Stimulated activated CD8-positive, alpha-beta memory T cell treated with anti-CD3 and anti-CD28 coated beads, Interleukin-12 subunit alpha, Interleukin-12 subunit beta, amount 100 ng/mL, for 4 hours (primary cell): ENCODE measurements at places on chromosomes 7 and 10.

DNA sequence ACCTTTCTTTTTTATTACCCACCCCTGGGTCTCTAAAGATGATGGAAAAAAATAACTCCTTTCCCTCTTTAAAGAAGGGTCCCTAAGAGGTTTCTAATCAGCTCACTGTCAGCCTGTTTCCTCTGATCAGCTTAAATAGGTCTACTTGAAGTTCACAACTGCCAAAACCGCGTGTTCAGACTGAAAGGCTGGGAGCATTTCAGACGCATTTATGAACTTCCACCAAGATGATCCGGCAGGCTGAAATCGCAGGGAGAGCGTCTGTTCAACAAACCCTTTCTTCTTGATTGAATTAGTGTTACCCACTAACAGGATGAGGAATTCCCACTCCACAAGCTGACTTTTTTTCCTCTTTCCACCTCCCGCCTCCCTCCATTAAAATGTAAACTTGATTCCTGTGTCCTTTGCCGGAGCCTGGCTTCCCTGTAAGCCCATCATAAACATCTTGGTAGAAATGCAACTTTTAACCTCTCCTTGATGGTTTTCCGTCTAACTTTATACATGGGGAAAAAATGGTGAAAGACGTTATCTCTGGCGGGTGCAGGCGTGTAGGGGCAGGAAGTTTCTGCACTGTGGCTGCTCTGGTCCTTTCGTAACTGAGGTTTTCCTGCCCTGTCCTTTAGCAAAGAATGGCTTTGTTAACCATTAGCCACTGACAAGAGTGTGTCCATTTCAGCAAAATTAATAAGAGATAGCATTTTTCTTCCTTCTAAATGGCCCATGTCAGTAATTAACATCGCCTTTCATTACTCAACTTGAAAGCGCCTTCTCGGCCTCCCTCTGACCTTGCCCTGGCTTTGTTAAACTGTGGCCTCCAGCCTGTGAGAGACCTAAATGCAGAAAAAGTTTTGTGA lies 130.7 kb downstream of the BAMBI start:
- no peak for DNase-seq

GRCh38 chr7:5755704-5756504 lies 25.6 kb downstream of the RNF216 start:
- DNase-seq: no peak

DNA sequence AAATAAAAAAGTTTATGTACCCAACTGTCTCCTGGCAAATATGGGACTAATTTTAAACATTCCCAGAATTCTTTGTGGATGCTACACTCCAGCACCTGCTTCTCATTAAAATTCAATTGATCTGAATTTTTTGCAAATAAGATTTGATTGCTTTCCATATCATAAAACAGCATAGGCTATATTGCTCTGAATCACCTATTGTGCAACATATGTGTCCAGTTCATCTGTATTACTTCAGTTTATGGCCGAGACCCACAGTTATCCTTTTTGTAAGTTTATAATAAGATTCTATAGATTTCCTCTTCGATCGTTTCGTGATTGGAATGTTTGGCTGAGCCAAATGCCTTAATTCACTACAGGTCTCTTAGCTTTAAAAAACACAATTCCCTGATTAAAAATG lies 351.1 kb downstream of the TFEC start:
- no peak for DNase-seq

GRCh38 chr7:76139670-76140069 lies 62.0 kb upstream of the SRRM3 start:
- no peak for DNase-seq

DNA sequence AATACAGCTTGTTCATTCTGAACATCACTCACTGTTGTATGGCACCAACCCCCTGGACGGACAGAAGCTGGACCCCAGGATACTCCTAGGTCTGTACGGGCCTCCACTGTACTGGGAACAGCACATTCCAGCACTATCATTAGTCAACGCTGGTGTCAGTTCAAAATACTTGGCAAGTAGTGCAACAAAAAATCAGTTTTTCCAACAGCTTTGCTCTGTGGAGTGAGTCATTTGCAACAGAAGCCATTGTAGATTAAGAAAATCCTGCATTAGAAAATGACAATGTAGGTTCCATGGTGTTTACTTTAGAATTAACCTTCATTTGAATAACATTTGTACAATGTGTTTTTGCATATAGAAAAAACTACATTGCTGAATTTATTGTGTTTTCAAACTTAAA lies 266.6 kb downstream of the HDAC9 start:
- no peak for DNase-seq

GRCh38 chr10:120492346-120492745 lies 35.3 kb downstream of the PLPP4 start:
- DNase-seq: no peak

DNA sequence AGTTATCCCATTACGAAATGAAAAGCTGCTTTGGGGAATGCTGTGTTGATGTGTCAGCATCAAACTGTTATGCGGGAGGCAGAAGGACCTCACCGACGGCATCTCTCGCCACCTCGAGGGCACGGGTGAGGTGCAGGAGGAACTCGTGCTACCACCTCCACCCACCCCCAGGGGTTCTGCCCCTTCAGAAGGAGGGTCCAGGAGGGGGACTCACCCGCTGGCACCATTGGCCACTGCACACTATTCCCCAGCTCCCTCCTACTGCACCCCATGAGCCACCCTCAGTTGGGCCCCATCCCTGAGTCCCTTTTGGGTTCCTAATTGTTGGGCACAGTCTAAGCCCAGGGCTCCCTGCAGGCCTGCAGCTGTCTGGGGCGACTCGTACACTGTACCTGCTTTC lies 236.6 kb downstream of the PTPRN2 start:
- no peak for DNase-seq

DNA sequence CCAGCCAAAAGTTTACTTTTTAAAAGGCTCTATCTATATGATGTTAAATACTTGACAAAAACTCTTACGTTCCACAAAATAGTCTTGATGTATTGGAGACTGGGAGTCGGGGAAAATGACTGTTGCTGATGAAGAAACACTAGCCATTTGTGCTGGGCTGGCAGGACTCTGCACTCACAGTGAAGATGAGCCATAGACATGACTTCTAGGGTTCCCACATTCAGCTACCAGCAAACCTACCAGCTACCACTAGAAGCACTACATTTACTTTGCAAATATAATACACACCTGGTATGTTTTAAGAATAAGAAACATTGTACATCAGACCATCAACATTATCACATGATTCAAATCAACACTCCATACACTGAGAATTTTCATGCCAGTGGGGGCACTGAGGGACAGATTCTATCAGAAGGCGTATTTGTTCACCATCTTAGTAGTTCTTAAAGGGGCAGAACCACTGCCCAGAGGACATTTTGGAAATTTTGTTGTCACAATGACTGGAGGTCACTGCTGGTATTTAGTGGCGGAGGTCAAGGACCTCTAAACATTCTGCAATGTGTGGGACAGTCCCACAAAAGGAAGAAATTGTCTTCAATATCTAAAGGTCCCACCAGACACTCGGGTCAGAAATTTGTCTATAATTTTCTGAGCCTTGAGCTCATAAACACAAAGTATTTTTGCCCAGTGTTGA lies 52.3 kb downstream of the PARD3 start:
- DNase-seq: no peak

GRCh38 chr10:100759331-100759730 lies 13.9 kb downstream of the PAX2 start:
- no peak for DNase-seq

DNA sequence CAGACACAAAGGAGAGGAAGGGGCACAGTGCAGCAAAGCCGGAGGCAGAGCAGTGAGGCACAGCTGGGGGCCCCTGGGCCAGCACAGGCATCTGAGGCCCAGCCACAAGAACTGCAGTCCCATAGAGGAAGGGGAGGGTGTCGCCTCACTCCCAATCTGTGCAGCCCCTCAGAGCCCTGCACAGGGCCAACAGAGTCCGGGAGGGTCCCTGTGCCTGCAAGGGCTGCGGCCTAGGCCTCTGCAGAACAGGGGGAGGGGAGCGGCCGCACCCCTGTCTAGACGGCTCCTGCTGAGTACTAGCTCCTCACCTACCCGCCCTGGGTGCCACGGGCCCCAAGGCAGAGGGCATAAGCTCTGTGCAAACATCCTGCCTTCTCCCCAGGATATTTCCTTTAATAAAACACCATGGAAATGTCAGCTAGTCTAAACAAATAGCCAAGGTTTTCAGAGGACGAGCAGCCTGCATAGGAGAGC lies 32.4 kb upstream of the RET start:
- no peak for DNase-seq
